Uterus (tissue), 4 donors: ENCODE measurements at places on chromosomes 4 and X. TPM values are rescaled to one million over a fixed set of nuclear protein-coding genes. Genes with fewer than 3 reads are reported as not detected.
A peak's percentile ranks its signal among the peaks of the same experiment; 100 is the strongest.

The FAM200B gene
- total RNA-seq, result 47.1 TPM

DNA sequence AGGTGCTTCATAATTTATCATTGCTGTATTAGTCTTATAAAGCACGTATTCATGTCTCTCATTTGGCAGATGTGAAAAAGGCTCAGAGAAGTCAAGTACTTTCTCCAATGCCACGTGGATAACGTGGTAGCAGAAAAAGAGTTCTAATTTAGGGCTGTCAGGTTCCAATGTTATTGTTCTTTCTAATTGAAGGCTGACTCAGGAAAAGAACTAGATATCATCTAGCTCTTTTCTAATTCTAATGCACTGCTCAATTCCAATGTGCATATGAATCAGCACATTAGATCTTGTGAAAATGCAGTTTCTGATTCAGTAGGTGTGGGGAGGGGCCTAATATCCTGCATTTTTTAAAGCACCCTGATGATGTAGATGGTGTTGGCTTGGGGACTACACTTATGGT, 22.8 kb downstream of the AGA start:
- no peak overlapping the region for H3K4me3 ChIP-seq
- no peak for DNase-seq
- H3K27ac ChIP-seq, result no peak overlapping the region
- H3K27me3 ChIP-seq, result no peaks in the 10 kb centered on the region
- H3K36me3 ChIP-seq, result no peaks in the 10 kb centered on the region

DNA sequence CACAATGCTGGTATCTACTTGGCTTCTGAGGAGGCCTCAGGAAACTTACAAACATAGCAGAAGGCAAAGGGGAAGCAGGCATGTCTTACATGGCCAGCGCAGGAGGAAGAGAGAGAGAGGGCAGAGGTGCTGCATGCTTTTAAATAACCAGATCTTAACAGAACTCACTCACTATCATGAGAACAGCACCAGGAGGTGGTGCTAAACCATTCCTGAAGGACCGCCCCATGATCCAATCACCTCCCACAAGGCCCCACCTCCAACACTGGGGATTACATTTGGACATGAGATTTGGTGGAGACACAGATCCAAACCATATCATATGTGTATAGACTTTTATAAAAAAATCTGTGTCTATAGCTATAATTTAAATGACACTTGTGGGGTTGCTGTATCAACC, 48.6 kb upstream of the ERVMER34-1 start:
- H3K4me1 ChIP-seq, result no peaks in the 10 kb centered on the region
- H3K36me3 ChIP-seq, result no peaks in the 10 kb centered on the region
- H3K27ac ChIP-seq, result no peak overlapping the region

The XAGE2 gene
- not detected for total RNA-seq

DNA sequence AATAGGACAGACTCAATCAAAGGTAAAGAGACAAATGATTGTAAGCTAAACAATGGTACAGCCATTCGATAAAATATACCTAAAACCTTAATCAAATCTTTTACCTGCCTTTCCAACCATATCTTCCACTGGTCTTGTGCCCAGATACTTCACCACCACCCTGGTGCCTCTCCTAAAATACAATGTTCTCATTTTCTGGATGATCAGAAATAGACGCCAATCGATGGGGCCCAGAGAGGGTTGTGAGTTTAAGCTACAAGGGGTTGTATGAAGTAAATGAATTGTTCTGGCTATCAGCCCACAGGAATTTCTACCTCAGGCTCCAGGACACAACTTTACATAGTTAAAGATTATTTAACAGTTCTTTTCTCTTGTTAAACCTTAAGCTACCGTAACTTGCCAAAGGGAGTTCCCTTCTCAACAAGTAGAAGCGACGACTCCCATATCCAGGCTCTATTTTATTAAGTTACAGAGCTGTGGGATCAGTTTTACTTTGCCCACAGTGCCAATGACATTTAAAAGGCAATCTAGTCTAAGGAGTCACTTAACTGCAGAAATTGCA, 99.1 kb downstream of the CHRNA9 start:
- H3K36me3 ChIP-seq, result no peaks in the 10 kb centered on the region
- H3K4me1 ChIP-seq, result no peaks in the 10 kb centered on the region
- no peak overlapping the region for H3K27ac ChIP-seq
- H3K4me3 ChIP-seq, result no peak overlapping the region
- DNase-seq, result no peak

The PSAPL1 gene
- not detected for total RNA-seq

- no peaks in the 10 kb centered on the region for H3K4me1 ChIP-seq
- no peak overlapping the region for H3K4me3 ChIP-seq
- no peak for DNase-seq
- H3K36me3 ChIP-seq, result no peaks in the 10 kb centered on the region
- no peak overlapping the region for H3K27ac ChIP-seq
These were observed 549.7 kb downstream of the IL1RAPL1 start for GRCh38 chrX:29136904-29137303.

GRCh38 chr4:8331575-8331955, 62.0 kb downstream of the HTRA3 start:
- H3K27ac ChIP-seq, result no peak overlapping the region
- no peaks in the 10 kb centered on the region for H3K27me3 ChIP-seq
- DNase-seq, result peak; percentile 9
- H3K36me3 ChIP-seq, result no peaks in the 10 kb centered on the region
- no peak overlapping the region for H3K4me3 ChIP-seq
- peaks cover 5% of the 10 kb centered on the region for H3K4me1 ChIP-seq

DNA sequence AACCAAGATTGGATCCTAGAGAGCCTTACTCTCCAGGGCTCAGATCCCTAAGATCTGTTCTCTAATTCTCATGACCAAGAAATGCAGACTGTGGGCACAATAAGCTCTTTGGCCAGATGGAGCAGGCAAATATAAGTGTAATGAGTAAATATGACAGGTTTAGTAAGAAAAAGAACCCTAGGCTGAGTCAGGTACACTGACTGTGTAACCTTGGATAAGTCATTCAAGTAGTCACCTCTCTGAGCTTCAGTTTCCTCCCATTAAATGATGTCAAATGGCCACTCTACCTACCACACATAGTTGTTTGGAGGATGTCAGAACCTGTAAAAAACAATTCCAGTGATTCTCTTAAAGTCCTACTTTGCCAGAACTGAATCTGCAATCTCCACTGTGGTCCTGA, 8.3 kb upstream of the EDA start:
- no peak overlapping the region for H3K4me3 ChIP-seq
- peaks cover 5% of the 10 kb centered on the region for H3K27me3 ChIP-seq
- H3K27ac ChIP-seq, result no peak overlapping the region
- DNase-seq, result no peak

GRCh38 chr4:7172508-7172907, 19.8 kb upstream of the SORCS2 start:
- no peak for DNase-seq
- no peaks in the 10 kb centered on the region for H3K27me3 ChIP-seq
- no peaks in the 10 kb centered on the region for H3K4me1 ChIP-seq
- H3K27ac ChIP-seq, result no peak overlapping the region
- H3K4me3 ChIP-seq, result no peak overlapping the region

DNA sequence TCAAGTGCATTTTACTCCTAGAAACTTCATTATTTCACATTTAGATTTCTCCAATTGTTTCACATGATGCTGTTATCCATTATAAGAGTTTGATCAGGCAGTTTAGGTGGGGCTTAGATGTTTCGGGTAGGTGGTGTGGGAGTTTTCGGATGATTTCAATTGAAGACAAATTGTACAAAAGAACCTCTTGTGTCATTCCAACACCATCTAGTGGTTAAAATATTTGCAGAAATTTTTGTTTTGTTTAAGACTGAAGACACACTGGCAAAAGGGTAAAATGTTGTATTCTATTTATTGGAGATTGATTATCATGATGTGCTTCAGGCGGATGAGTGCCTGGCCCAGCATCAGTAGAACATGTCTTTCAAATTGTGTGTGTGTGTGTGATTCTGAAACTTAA, 212.7 kb downstream of the SH3BGRL start:
- no peak for DNase-seq
- H3K4me3 ChIP-seq, result no peak overlapping the region
- H3K4me1 ChIP-seq, result no peaks in the 10 kb centered on the region
- H3K27ac ChIP-seq, result no peak overlapping the region

GRCh38 chr4:179539641-179540040, 2097.4 kb upstream of the AGA start:
- no peak overlapping the region for H3K4me3 ChIP-seq
- DNase-seq, result no peak
- no peaks in the 10 kb centered on the region for H3K27me3 ChIP-seq
- H3K27ac ChIP-seq, result no peak overlapping the region
- H3K36me3 ChIP-seq, result no peaks in the 10 kb centered on the region

GRCh38 chr4:184472614-184473498, 1.5 kb downstream of the IRF2 start:
- no peaks in the 10 kb centered on the region for H3K27me3 ChIP-seq
- peaks cover 10% of the 10 kb centered on the region for H3K4me1 ChIP-seq
- no peaks in the 10 kb centered on the region for H3K36me3 ChIP-seq

DNA sequence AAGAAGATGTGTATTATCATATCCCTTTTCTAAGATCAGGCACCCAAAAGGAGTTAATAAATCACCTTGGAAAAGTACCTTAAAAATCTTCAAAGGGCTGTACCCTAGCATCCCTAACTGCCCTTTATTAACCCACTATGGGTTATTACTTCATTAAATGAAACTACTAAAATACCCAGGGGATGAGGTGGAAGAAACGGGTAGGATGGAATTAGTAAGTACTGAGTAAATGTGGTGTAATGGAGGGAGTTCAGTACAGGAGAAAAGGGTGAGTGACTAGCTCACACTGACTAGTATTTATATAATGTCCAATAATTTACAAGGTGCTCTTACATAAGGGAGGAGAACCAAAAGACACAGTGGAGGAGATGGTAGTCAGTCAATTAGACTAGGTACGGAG, 51.0 kb upstream of the RASGEF1B start:
- DNase-seq, result no peak
- no peak overlapping the region for H3K27ac ChIP-seq
- no peaks in the 10 kb centered on the region for H3K4me1 ChIP-seq
- no peak overlapping the region for H3K4me3 ChIP-seq

DNA sequence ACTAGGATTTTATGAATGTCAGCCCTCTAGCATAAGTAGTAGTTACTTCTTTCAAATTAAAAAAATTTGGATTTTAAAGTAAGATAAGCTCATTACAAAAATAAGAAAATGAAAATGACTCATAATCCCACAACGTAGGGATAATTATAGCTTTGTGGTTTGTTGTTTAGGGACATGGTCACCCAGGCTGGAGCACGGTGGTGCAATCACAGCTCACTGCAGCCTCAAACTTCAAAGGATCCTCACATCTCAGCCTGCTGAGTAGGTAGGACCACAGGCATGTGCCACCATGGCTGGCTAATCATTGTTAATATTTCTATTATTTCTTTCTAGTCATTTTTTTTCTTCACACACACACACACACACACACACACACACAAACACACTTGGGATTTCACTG, 57.6 kb downstream of the PLAC1 start:
- H3K4me1 ChIP-seq, result no peaks in the 10 kb centered on the region
- peak overlapping the region; percentile 48 for H3K27ac ChIP-seq
- H3K4me3 ChIP-seq, result no peak overlapping the region
- DNase-seq, result no peak
- H3K27me3 ChIP-seq, result no peaks in the 10 kb centered on the region
- H3K36me3 ChIP-seq, result no peaks in the 10 kb centered on the region

GRCh38 chrX:13664020-13664419, 11.1 kb downstream of the TCEANC start:
- H3K36me3 ChIP-seq, result no peaks in the 10 kb centered on the region
- H3K4me1 ChIP-seq, result no peaks in the 10 kb centered on the region
- no peaks in the 10 kb centered on the region for H3K27me3 ChIP-seq
- no peak for DNase-seq
- peak overlapping the region; percentile 83 for H3K27ac ChIP-seq
- no peak overlapping the region for H3K4me3 ChIP-seq

GRCh38 chr4:169245061-169245460, 25.7 kb downstream of the SH3RF1 start:
- no peak overlapping the region for H3K4me3 ChIP-seq
- H3K36me3 ChIP-seq, result no peaks in the 10 kb centered on the region
- DNase-seq, result no peak
- H3K27me3 ChIP-seq, result no peaks in the 10 kb centered on the region
- no peak overlapping the region for H3K27ac ChIP-seq
